ENCODE measurements at places on chromosomes 4 and X.

DNA sequence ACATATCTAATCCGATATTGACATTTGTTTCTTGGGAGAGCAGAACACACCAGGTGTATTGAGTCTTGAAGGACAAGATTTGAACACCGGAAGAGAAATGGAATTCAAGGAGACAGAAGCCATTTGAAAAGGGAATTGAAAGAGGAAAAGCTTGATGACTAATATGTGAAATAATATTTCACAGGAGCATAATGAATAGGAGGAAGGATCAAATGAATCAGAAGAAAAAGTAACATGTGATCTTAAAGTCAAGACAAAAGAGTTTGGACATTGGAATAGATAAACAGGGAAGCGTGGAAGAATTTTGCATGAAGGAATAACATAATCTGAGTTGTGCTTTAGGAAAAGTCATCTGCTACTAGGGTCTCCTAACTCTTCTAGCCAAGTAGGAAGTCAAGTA is 145.5 kb upstream of the PDHA2 start:
- no peak for DNase-seq

GRCh38 chrX:101220662-101221260 is 1.2 kb downstream of the DRP2 start:
- DNase-seq: no peak

DNA sequence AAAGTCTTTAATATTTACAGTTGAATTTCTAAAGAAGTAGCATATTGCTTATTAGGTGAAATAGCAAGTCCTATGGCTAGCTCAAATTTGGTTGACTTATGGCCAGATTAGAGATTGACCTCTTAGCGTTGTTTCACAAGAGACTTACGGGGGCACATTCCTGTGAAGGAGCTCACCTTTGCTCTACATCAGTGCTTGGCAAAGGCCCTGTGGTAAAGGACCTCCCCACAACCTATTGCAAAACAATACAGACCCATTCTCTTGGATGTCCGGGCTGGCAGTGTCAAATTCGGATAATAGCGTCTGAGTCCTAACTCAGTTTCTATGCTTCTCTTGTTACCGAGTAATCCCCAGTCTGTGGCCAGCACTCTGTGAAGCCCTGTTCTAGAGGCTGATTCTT is 10.9 kb downstream of the PDHA1 start:
- DNase-seq: no peak

- DNase-seq: no peak
Measured at GRCh38 chr4:155319516-155319915, 57.2 kb downstream of the MAP9 start.

GRCh38 chrX:37060999-37061398 is 52.8 kb downstream of the FAM47C start:
- DNase-seq: peak; percentile 72

DNA sequence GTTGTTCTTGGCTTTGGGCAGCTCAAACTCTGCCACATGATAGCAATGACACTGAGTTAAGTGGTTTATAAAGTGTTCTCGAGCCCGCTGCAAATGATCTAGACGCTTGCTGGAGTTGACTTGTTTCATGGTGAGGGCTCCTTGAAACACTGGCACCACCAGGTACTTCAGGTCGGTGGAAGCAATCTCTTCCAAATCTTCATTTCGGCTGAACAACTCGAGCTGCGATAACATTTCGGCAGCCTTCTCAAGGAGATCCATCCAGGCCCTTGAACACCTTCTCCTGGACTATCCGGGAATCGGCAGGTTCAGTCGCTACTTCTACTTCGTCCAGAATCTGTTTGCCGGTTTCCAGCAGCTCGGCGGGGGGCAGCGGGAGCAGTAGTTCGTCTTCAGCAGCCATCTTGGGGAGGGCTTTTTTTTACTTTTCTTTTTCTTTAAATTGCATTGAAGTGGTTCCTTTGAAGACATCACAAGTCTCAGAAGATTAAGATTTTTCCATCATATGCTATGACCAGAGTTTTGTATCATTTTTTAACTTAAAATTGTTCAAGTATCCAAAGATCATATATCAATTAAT is 28.0 kb downstream of the HNRNPDL start:
- DNase-seq: no peak

- DNase-seq: peak; percentile 22
Measured at GRCh38 chrX:13387666-13388494, 68.0 kb upstream of the ATXN3L start.

DNA sequence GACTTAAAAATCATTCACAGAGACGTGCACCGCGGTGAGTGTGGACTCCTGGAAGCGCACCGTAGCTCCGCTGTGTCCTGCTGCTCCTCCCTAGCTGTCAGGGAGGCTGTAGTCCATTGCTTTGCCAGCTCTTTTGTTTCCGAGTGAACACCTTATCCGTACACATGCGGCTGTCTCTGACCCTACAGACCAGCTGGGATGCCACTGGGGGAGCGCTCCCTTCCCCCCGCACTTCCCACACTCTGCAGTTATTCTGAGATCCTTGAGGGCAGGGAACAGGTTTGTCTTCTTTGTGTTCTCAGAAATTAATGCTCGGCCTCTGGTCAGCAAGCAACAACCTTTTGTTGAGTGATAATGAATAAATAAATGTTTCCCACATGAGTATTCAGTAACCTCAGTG is 33.7 kb upstream of the MSANTD1 start:
- DNase-seq: no peak

GRCh38 chrX:10507876-10508275 is 112.5 kb downstream of the MID1 start:
- DNase-seq: no peak

DNA sequence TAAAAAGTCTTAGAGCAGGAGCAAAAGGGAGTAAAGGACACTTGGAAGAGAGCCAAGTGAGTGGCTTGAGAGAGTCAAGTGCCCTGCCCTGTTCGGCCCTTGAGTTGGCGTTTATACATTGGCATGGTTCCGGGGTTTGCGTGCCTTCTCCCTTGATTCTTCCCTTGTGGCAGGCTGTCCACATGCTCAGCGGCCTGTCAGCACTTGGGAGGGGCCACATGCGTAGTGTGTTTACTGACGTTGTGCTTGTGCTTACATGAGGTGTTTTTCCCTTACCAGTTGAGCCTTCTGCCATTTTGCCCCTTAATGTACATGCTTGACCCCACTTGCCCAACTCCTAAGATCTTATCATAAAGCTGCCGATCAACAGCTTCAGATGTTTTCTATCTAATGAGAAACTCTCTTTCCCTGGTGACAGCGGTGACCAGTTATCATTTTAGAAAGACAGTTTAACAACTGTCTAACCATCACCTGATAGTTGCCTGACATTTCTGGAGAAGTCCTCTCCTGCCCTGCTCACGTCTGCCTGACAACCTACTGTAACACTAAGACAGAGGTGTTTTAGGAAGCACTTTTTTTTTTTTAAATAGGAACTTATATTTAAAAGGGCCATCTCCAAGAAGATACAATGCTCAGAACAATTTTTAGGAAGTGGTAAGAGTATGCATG is 49.5 kb upstream of the GC start:
- DNase-seq: peak; percentile 22

GRCh38 chr4:173490817-173491528 is 39.1 kb downstream of the HAND2 start:
- peak; percentile 39 for DNase-seq

- peak; percentile 10 for DNase-seq
Measured at GRCh38 chr4:6076391-6076790, 58.2 kb upstream of the C4orf50 start.

DNA sequence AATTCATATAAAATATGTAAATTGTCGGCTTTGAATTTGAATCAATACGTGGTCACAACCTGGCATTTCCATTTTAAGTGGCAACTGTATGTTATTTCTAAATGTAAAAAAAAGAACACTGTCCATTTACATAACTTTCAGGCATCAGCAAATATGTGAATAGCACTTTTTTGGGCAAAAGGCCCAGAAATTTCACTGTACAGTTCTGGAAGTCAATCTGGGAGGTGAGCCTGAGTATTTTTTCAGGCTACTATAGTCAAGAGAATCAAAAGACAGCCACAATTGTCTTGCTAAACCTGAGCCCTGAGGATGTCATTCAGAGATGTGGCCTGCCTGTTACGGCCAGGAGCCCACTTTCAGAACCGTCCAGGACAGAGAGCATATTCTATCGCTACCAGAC is 543.9 kb upstream of the MAGEB2 start:
- DNase-seq: no peak

DNA sequence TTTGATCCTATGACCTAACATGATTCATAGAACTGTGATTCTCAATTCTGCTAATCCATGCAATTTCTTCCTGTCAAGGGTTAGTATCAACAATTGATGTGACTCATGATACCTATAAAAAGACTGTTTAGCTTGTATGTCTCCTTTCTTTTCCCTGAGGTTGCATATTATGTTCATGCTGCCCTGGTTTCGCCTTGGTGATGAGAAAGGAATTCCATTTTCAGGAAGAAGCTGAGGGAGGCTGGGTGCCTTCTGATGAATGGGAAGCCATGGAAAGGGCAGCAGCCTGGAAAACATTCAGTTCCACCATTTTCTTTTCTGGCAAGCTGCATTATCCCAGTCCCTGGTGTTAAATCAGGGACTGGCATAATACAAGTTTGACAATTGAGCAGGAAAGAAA is 976.5 kb downstream of the RPA4 start:
- peak; percentile 79 for DNase-seq

GRCh38 chr4:143203577-143203976 is 18.9 kb downstream of the USP38 start:
- DNase-seq: no peak

GRCh38 chr4:124423160-124423559 is 289.4 kb downstream of the ANKRD50 start:
- peak; percentile 12 for DNase-seq

- DNase-seq: peak; percentile 7
Measured at GRCh38 chr4:163331629-163332376, 593 bp downstream of the NPY1R start.

DNA sequence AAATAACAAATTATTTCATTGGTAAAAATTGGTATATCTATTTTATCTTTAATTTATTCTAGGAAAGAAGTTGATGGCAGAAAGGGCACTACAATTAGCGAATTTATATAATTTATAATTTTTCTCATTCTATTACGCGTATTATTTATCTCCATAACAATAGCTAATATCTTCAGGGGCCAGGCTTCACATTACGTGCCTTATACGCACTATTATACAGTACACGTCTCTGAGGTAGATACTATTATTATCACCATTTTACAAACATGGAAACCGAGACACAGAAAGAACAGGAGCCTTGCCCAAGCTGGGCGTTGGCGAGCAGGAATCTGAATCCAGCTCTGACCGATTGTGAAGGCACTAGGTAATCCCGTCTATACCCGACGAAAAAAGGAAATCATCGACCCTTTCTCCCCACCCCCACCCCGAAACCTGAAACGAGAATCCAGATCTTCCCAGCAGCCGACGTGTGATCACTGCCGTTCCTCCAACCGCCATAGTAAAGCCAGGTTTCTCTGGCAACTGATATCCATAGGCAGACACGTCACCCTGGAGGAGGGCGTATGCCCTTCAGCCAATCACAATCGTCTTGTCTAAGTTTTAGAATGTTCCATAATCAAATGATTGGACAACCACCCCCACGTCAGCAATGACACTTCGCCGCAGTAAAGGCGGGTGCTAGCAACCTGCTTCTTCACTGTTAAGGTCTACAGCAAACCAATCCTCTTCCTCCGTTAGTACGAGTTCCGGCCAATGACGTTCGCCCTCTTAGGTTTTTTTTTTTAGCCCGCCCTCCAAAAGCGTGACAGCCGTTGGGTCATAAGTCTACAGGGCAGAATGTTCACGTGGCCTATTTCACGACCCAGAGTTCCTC is at the start of gene MORF4L2:
Gene MORF4L2 (minus strand): TSS at position 501 of the 874 bp plus-strand sequence. CDS start 9,672 bp downstream, outside the sequence.
- DNase-seq: peak; percentile 97

DNA sequence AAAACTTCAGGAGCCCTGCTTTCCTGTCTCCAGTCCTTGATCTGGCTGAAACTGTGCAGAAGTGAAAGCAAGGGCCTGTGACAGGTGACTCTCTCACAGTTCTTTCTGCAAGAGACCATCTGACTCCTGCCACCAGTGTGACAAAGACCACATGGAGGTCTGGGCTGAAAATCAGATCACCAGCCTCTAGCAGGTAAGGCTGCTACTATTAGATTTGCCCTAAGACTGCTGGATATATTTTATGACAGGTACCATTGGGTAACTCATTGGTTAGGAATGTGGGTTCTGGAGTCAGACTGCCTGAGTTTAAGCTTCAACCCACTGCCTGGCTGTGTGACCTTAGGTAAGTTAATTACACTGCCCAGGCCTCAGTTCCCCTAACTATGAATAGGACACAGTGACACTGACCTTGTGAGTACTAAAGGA is 163.3 kb upstream of the SLC7A11 start:
- peak; percentile 62 for DNase-seq

DNA sequence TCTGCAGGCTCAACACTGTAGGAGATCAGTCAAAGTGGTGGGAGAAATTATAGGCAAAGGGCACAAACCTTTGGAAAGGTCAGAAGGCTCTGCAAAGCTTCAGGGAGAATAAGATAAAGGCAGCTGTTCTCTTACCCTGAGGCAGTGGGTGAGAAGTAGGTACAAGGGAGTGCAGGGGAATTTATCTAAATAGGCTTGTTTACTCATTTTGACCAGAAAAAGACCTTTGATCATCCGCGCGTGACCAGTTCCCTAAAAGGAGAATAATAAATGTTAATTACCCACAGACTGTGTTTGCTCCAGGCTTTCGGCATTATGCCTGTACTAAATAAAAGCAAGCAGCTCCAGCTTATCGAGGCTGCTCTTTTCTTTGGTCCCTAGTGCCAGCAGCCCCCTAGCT is 9.3 kb downstream of the FGFBP2 start:
- no peak for DNase-seq

GRCh38 chr4:185395956-185396723 is 416 bp upstream of the LRP2BP start:
- peak; percentile 96 for DNase-seq

- DNase-seq: peak; percentile 73
Measured at GRCh38 chr4:90495936-90496335, 368.7 kb downstream of the CCSER1 start.

- no peak for DNase-seq
Measured at GRCh38 chrX:11336201-11336600, 43.0 kb downstream of the AMELX start.

- no peak for DNase-seq
Measured at GRCh38 chr4:31917334-31917733, 1197.2 kb downstream of the PCDH7 start.

GRCh38 chrX:94492541-94492940 is 818.5 kb downstream of the FAM133A start:
- DNase-seq: no peak

GRCh38 chr4:142547974-142548373 is 298.1 kb downstream of the INPP4B start:
- DNase-seq: no peak

- no peak for DNase-seq
Measured at GRCh38 chr4:123127875-123128274, 205.5 kb upstream of the NUDT6 start.

All from PC-3 (cell line).